Left lung (tissue), 14 donors: ENCODE measurements at places on chromosomes 5 and 9. TPM values are rescaled to one million over a fixed set of nuclear protein-coding genes. Genes with fewer than 3 reads are reported as not detected.

SLC30A5 gene
- 70.2 TPM for polyA plus RNA-seq

KCNN2 gene
- polyA plus RNA-seq: 4.8 TPM

- H3K4me1 ChIP-seq: peaks cover 28% of the 10 kb centered on the region
- peak overlapping the region; percentile 93 for H3K4me3 ChIP-seq
- H3K36me3 ChIP-seq: no peaks in the 10 kb centered on the region
Observed at GRCh38 chr9:132078699-132079356, 839 bp downstream of the MED27 start.

DNA sequence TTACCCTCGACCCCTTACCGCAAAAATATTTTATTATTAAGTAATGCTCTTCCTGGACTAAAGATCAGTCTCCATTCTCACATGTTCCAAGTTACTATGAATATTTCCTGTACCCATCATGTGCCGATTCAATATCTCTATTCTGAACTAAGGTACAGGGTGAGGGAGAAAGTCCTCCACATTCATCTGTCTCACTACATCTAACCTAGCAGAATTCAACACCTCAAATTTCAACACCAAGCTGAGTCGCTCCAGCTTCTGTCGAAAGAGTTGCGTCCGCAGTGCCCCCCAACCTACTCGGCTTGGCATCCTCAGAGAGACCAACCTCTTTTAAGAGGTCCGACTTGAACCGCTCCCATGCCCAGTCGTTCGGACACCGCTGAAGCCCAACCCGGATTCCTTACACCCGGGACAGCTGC lies 1.0 kb downstream of the CERT1 start:
- peak overlapping the region; percentile 89 for H3K27ac ChIP-seq
- no peaks in the 10 kb centered on the region for H3K27me3 ChIP-seq
- H3K4me1 ChIP-seq: peaks cover 61% of the 10 kb centered on the region

GRCh38 chr5:34038390-34038789 lies 4.6 kb downstream of the C1QTNF3 start:
- DNase-seq: no peak
- H3K36me3 ChIP-seq: peaks cover 7% of the 10 kb centered on the region
- H3K4me1 ChIP-seq: peaks cover 7% of the 10 kb centered on the region
- no peak overlapping the region for H3K27ac ChIP-seq

DNA sequence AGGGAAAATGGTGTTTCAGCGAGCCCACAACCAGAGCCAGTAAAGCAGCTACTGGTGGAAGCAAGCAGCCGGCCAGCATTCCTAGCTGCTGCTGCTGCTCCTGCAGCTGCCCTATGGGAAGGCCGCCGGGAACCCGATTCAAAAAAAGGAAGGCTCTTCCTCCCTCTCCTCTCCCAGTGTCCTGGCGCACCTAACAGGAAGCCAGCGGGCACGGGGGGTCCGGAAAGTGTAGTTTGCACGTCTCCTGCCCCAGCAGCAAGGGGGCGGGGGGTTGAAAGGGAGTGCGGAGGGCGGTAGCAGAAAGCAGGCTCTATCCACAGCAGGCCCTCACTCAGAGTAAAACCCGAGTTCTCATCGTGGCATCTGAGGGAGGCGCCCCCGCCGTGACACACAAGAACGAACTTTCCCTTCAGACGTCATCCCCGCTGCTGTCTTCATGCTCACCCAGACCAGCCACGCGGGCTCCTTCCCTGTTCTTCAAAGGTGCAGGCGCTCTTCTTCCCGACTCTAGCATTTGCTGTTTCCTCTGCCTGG lies 16.5 kb downstream of the GRXCR2 start:
- H3K4me3 ChIP-seq: no peak overlapping the region
- H3K4me1 ChIP-seq: peaks cover 7% of the 10 kb centered on the region
- no peaks in the 10 kb centered on the region for H3K36me3 ChIP-seq
- no peaks in the 10 kb centered on the region for H3K27me3 ChIP-seq

DNA sequence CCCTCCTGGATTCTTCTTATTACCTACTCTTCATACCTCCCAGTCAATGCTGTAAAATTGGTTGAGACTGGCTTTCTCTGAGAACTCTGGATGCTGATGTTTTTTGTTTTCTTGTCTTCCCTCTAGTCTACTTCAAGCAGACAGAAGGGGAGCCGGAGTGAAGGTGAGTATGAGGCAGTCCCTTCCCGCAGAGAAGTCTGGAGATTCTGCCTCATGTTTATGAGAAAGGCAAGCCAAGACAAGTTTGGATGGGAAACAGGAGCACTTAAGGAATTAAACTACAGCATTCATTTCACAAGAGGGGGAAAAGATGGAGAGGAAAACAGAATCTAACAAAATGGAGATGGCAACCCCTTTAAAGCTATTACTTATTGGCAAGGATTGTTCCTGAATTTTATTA lies 246.1 kb downstream of the TRIM32 start:
- no peak overlapping the region for H3K4me3 ChIP-seq
- H3K27me3 ChIP-seq: no peaks in the 10 kb centered on the region
- no peak for DNase-seq
- H3K4me1 ChIP-seq: no peaks in the 10 kb centered on the region

- H3K27ac ChIP-seq: no peak overlapping the region
- H3K27me3 ChIP-seq: peaks cover 14% of the 10 kb centered on the region
- H3K4me1 ChIP-seq: peaks cover 19% of the 10 kb centered on the region
- H3K36me3 ChIP-seq: no peaks in the 10 kb centered on the region
- no peak overlapping the region for H3K4me3 ChIP-seq
Observed at GRCh38 chr9:133507246-133507965, 17.4 kb downstream of the MYMK start.

DNA sequence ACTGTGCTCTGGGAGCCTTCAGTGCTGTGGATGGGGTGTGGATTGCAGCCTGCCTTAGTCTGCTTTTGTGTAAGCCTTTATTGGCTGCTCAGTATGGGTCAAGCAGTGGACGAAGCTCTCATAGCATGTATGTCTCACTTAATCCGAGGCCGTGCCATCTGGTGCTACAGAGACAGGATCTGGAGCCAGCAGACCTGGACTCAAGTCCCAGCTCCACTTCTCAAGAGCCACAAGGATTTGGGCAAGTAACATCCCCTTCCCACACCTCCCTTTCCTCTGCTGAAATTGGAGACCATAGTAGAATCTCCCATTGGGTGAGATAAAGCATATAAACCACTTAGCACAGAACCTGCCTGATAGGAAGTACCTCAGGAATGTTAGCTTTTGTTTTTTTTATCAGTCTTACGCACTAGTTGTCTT lies 23.4 kb upstream of the LECT2 start:
- DNase-seq: no peak
- no peaks in the 10 kb centered on the region for H3K27me3 ChIP-seq
- H3K4me3 ChIP-seq: no peak overlapping the region
- H3K4me1 ChIP-seq: no peaks in the 10 kb centered on the region
